Right cardiac atrium (tissue), 5 donors: ENCODE measurements at places on chromosomes 12 and 14. TPM values are rescaled to one million over a fixed set of nuclear protein-coding genes. Genes with fewer than 3 reads are reported as not detected.
A peak's percentile ranks its signal among the peaks of the same experiment; 100 is the strongest.

Gene EVL
- total RNA-seq = 68.1 TPM

Gene GPD1
- 18.4 TPM for total RNA-seq

Gene TAS2R13
- 0.23 TPM for total RNA-seq

Gene GLS2
- total RNA-seq = 1.2 TPM

Gene PRR4
- 0.50 TPM for total RNA-seq

Gene FAM161B
- total RNA-seq = 3.7 TPM

Gene DHRS1
- total RNA-seq = 10.9 TPM

Gene PRPH
- total RNA-seq = 0.57 TPM

Gene RPS26
- total RNA-seq = 48.8 TPM

Gene REP15
- 3.6 TPM for total RNA-seq

- DNase-seq = no peak
These were observed 889.3 kb downstream of the BCL11B start for GRCh38 chr14:98382662-98383061.

DNA sequence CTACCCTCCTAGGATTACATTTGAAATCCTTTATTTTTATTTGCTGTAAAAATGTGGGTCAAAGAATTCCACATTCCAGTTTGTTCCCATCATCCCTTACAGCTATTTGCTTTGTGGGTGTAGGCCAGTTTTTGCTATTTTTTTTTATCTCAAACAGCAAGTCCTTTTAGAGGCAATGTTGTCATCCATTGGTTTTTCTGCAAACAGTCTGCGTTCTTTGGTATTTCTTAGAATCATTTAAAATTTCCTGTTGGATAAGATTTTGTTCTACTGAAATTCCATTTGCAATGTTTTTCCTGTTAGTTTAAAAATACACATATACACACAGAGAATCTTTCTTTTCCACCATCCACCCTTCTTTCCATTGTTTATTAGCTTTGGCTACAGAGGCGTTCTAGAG lies 53.3 kb upstream of the STK38L start:
- no peak for DNase-seq

- DNase-seq = no peak
These were observed 450.9 kb upstream of the TMPO start for GRCh38 chr12:98064501-98064900.

- DNase-seq = no peak
These were observed 250.5 kb upstream of the PWP1 start for GRCh38 chr12:107435072-107435471.

GRCh38 chr14:80923368-80923767 lies 18.2 kb downstream of the CEP128 start:
- no peak for DNase-seq

DNA sequence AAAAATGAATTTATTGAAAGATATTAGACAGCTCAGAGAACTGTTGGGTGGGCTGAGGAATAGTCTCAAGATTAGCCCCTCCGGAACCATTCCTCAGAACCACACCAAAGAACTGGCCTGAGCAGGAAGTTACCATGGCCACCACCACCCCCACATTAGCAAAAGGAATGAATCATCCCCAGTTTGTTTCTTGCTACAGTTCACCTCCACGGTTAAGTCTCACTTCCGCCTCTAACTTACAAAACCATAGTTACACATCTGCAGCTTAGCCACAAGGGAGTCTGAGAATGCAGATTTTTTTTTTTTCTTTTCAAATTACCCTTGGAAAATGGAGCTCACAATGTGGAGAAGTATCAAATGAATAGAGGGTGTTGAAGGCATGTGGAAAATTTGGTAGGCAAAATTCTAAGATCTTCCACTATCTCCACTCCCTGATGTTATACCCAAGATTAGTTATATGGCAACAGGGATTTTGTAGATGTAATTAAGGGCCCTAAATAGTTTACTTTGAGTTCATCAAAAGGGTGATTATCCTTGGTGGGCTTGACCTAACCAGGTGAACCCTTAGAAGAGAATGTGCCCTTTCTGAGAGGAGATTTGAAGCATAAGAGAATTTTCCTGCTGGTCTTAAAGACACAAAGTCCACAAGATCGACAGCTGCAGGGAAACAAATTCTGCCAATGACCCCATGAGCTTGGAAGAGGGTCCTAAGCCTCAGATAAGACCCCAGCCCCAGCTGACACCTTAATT lies 129.8 kb upstream of the KRR1 start:
- no peak for DNase-seq

DNA sequence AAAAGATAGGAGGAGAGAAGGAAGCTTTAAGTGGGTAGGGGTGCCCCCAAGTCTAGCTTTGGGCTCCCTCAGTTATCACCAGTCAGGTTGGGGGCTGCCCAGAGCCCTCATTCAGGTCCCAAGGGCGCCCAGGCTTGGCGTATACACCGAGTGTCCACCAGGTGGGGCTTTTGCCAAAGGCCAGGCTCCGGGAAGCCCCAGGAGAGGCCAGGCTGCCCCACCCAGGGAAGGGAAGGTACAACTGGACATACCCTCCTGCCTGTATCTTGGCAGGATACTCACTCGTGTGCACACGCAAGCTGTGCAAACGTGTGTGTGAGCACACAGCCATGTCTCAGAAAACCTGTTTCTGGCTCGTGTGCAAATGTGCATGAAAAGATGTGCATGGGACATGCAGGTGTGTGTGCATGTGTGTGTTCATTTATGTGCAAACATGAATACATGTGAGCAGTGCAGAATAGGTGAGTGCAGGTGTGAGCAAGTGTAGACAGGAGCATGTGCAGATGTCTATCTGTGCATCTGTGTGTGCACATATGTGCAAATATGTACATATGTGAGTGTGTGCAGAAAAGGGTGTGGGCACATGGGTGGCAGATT lies 103.9 kb upstream of the MYL2 start:
- peak; percentile 73 for DNase-seq

- DNase-seq = no peak
These were observed 10.5 kb downstream of the WNT5B start for GRCh38 chr12:1639538-1639937.

DNA sequence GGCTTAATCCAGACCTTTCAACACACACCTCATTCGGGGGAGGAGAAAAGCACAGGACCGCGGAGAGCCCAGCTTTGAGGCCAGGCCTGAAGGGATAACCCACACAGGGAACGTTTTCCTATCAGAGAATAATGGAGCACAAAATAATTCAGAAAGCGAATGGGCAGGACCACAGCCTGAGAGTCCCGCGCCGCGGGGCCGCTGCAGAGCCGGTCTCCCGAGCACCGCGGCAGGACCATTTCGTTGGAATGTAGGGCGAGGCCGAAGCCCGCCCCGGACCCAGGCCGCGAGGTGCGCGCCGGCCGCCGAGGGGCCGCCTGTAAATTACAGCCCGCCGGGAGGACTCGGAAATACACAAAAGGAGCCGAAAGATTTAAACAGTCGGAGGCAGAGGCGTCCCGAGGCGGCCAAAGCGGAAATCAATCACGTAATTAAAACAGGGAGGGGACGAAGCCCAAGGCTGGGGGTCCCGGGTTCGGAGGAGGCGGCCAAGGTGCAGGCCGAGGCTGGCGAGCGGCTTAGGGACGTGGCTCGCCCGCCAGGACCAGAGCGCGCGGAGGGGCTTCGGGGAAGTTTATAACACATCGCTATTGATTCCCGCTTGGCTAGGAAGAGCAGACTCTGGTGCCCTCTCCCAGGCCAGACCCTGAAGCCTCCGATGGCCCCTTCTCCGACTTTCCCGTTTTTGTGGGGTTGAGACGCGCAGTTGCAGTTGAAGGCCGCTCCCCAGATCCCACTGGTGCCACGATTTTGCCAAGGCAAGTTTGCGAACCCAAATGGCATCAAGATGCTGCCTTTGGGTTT lies 6.3 kb upstream of the HOXC4 start:
- DNase-seq = no peak

DNA sequence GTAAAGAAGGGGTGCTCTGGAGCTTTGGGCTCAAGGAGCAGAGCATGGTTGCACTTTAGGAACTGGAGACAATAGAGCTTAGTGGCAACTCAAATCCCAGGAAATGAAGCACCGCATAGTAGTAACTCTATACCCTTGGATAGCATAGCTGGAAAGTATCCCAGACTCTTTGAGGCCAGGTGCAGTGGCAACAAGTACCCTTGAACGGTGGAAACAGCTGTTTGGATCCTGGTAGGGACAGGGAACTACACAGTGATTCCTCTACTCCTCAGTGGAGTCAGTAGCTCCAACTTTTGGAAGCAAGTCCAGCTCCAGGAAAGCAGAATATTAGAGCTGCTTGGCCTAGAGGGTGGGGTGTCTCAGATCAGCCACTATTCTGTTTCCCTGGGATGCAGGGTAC lies 129.0 kb upstream of the WSCD2 start:
- no peak for DNase-seq

GRCh38 chr14:104113631-104114420 lies 24.6 kb upstream of the KIF26A start:
- peak; percentile 44 for DNase-seq

DNA sequence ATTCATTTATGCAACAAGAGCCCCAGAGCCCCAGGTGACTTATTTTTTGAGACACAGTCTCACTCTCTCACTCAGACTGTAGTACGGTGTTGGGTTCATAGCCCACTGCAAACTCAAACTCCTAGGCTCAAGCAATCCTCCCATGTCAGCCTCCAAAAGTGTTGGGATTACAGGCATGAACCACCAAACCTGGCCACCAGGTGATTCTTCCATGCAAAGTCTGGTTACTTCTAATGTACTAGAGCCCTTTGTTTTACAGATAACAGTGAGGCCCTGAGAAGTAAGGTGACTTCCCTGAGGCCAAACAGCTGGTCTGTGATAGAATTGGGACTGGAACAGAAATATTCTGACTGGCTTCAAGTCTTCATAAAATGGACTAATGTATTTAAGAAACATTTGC lies 10.0 kb upstream of the KCNK10 start:
- no peak for DNase-seq

- DNase-seq = no peak
These were observed 19.7 kb upstream of the CKAP4 start for GRCh38 chr12:106267535-106267934.

- DNase-seq = peak; percentile 91
These were observed 847 bp downstream of the MMP14 start for GRCh38 chr14:22837114-22837749.

DNA sequence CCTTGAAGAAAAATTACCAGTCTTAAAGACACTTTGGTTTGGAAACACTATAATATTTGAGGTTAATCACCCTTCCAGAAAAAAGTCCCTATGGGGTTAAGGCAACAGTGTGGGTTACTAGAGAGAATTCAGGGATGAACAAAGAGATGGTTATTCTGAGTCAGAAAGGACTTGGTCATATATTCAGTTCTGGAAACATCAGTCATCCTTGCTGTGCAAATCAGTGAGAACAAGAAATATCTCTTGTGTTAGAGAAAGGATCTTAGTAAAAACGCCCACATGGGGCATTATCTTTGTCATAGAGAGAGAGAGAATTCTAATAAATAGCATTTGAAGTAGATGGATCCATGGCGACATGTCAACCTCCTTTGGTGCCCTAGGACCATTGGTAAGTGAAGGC lies 59.4 kb upstream of the E2F7 start:
- DNase-seq = no peak

DNA sequence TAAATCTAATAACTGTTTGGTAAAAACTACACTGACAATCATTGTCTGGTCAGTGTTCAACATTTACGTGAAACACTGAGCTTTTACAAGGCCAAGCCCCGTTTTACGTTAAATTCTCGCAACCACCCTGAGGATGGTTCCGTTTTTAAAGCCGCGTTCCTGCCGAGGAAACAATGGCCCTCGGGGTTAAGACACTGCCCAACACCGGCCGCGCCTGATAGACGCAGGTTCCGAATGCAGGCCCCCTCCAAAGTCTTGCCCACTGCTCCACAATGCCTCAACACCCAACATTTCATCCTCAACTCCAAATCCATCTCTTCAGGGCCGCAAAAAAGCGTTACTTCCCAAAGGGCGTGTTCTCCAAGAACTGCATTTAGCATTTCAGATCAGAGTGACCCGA lies 953 bp upstream of the SNRPF start:
- no peak for DNase-seq

DNA sequence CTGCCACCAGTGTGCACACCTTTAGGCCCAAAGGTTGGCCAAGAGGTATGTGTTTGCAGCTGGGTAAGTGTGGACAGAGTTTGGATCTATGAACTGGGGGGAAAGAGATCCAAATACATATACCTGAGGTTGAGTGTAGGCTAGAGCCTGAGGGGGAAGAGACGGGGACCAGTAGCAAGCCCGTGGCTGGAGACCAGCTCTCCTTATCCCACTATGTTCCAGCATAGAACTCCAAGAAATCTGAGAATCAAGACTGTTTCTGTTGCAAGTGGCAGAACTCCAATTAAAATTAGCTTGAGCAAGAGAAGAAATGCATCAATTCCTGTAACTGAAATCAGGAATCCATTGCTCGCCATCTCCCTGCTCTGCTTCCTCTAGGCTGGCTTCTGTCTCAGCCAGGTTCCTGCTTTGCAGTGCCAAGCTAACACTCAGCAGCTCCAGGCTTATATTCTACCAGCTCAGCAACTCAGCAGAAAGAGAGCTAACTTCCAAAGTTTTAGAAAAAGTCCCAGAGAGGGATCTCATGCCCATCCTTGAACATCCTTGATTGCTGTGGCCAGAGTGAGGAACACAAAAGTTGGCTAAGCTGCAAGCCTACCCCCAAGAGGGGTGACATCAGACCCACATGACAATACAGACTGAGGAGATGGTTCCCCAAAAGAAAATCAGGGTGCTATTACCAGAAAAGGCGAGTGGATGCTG lies 1.5 kb upstream of the PCK2 start:
- DNase-seq = peak; percentile 32

DNA sequence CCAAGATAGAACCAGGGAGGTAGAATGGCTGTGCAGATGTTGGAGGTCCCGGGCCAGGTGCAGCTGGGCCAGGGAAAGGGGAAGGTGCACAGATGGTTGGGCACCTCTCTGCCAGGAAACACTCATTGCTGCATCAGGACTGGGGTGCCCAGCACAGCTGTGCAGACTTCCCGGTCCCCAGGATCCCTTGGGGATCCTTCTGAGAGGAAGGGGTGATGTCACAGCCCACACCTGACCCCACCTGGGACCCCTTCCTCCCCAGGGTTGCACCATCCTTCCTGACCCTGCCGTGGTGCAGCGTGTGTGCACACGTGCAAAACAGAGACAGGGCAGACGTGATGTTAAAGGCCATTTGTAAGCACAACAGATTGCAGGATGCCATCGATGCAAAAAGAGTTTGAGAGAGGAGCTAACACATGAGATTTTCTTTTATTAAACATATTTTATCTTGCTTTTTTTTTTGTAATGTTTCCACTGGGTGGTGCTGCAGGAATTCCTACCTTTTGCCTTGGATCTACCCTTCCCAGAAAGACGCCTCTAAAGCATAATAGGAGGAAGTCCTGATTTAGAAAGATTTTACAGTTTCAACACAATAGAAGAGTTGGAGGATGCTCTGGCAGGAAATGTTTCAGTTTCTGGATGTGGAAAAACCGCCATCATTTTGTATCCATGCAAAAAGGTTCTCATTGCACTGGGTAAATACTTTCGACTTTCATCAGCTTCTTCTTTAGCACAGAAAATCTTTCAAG lies 14.8 kb downstream of the ELK3 start:
- no peak for DNase-seq

DNA sequence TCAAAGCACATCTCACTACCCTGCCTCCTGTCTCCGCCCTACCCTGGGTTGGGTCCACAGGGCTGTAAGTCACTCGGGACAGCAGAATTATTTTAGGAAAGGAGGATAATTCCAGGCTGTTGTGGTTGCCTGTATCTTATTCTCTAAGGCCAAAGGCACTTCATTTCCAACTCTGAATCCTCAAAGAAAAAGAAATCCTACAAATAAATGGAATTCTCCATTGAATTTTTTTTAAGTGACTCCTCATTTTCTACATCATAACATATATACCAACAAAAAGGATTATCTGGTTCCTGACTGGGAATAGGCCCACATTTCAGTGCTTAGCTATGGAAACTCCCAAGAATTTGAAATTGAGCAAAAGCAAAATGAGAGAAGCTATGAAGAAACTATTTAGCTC lies 186.4 kb downstream of the ITPR2 start:
- no peak for DNase-seq
